ENCODE measurements at places on chromosomes 16 and 17.

GRCh38 chr17:42276359-42276608 is at the start of gene STAT5B:
STAT5B (minus strand) TSS chr17:42276391; CDS start chr17:42232127, 44,264 bp downstream.
- no peak for DNase-seq

DNA sequence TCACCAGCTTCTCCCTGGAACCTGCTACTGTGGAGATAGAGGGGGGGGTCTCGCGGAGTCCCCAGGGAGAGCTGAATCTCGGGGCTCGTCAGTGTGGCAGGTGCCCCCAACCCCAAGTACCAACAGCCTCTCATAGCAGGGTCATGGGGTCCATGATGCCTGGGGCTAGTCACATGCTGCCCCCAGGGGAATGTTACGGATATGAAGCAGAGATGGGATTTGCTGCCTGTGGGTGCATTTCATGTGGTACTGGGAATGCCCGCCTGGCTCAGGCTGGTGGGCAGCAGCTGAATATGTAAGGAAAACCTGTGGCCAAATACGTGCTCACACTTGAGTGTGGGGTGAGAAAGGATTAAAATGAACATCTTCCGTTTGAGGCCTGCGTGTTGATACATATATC is 49.4 kb downstream of the MEAK7 start:
- DNase-seq, result no peak

GRCh38 chr16:25372716-25373115 is 115.1 kb upstream of the ZKSCAN2 start:
- DNase-seq, result no peak

DNA sequence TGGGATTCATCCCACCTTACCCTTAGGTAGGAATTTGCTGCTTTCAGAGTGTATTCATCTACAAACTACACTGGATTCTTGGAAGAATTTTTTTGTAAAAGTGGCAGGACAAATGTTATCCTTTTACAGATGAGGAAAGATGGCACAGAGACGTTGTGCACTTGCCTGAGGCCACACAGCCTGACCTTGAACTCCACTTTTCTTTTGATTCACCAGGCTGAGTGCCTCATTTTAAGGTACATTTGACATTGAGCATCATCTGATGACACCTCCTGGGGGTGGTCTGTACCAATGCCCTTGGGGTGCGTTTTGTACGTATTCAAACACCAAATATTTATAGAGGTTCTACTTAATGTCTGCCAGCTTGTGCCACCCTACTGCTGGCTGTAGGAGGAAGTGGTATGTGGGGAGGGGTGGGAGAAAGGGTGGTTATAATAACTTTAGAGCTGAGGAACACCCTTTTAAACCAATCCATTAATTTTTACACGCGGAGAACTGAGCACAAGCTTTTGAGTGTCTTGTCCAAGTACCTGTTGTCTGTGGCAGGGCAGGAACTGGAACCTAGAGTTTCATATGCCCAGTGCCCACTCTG is 29.1 kb downstream of the HS3ST3B1 start:
- DNase-seq, result no peak

- no peak for DNase-seq
Measured at GRCh38 chr16:84647828-84648594, at the start of gene KLHL36. KLHL36 (plus strand) TSS chr16:84648511; CDS start chr16:84650868, 2,357 bp downstream.

DNA sequence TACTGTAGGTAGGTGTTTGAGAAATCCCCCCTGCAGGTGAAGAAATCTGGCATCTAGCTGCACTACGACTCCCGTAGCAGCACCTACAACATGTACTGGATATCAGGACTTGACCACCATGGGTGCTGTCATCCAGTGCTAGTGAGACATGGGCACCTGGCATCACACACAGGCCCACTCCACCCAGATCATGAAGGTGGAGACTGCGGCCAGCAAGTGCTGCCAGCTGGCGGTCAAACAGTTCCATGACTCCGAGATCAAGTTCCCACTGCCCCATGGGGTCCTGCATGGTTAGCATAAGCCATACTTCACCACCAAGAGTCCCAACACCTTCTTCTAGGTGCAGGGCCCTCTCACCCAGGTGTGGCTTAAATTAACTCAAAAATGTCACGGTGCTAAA is 213.0 kb upstream of the C17orf78 start:
- no peak for DNase-seq

GRCh38 chr16:67191411-67191994 is 452 bp upstream of the E2F4 start:
- no peak for DNase-seq

DNA sequence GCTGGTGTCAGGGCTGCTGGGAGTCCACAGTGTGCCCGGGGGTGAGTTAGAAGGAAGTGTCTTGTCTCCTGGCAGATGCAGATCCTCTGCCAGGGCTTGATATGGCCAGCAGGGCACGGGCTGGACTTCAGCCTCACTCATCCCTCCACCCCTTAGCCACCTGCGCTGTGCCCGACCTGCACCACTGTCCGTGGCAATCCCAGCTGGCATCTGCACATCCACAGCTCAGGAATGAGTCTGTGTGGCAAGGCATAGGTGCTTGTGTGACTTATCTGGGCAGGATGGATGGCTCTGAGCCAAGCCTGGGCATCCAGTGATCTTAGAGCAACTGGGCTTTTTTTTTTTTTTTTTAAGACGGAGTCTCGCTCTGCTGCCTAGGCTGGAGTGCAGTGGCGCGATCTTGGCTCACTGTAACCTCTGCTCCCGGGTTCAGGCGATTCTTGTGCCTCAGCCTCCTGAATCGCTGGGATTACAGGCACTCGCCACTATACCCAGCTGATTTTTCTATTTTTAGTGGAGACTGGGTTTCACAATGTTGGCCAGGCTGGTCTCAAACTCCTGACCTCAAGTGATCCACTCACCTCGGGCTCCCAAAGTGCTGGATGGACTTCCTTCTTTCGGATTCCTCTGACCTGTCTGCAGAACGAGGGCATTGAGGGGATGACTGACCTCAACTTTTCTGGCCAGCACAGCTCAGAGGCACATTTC is 22.5 kb upstream of the CACNG1 start:
- no peak for DNase-seq

DNA sequence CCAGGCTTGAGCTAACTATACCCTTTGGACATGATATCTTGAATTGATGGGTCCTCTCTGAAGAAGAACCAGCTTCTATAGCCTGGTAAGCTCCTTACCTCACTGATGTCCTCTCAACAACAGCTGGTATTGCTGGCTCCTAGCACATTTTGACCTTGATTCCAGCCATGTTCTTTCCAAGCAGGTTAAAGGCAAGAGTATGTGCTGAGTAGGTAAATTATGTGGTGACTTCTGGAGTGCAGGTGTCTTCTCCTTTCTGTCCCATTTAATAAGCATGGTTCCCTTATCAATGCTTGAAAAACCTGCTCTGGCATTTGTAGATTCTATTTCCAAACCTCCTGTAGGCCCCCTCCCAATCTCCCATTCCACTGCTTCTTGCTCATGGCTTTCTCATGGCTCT is 300.1 kb downstream of the UTP18 start:
- no peak for DNase-seq

GRCh38 chr16:83900571-83900970 is 1.7 kb downstream of the MLYCD start:
- DNase-seq, result no peak

- DNase-seq, result no peak
Measured at GRCh38 chr17:70076831-70077230, 1.8 kb downstream of the KCNJ16 start.

DNA sequence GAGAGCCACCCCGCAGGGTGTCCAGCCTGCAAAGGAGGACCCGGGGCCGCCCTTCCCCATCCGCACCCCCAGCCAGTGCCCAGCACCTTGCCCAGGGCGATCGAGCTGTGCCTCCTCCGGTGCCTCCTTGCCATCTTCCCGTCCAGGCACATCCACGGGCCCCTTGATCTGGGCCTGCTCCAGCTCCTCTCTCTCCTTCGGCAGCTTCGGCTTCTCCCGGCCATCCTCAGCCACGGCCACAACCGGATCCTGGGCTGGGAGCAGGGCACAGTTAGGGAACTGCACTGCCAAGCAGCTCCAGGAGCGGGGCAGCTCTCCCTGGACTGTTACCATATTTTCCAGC is 13.8 kb downstream of the NDUFAF8 start:
- DNase-seq, result no peak

GRCh38 chr16:86497551-86498021 is 12.7 kb upstream of the FOXF1 start:
- DNase-seq, result no peak

- no peak for DNase-seq
Measured at GRCh38 chr16:56874800-56875199, 9.8 kb downstream of the SLC12A3 start.

- no peak for DNase-seq
Measured at GRCh38 chr17:73463821-73464220, 152.0 kb upstream of the CDC42EP4 start.

DNA sequence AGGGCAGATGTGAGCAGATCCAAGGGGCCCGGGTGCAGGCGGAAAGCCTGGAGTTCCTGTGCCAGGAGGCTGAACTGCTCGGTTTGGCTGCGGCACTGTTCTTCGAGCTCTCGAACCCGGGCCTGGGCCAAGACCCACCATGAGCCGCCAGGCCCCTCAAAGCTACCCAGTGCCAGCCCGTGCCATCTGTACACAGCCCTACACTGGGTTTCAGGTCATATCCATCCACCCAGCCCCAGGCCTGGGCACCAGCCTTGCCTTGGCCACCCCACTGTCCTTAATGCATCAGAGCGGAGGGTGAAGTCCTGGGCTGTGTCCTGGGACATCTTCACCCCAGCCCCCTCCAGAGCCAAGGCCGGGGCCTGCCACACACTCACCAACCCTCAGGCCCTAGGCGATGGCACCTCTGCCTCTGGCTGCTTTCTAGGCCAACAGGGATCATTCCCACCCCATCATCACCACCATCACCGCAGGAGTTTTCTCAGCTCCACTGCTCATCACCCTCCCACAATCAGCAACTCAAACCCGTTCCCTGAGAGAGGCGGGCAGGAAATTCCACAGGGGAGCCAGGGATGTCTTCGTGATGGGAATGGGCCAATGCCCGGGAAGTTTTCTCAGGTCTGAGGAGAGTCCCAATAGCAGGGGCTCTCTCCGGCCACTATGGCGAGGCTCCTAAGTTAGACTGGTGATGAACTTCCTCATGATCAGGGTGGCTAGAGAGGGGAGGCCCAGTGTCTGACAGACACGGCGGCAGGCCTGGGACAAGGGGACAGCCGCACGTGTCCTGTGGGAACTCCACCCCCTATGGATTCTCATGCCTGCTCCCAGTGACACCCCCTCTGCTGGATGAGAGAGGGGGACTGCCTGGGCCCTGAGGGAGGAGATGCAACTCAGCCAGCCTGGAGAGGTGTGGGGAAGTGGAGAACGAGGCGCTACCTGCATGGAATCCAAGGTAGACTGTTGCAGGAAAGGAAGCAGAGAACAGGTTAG is 9.1 kb downstream of the TSPOAP1 start:
- DNase-seq, result no peak

DNA sequence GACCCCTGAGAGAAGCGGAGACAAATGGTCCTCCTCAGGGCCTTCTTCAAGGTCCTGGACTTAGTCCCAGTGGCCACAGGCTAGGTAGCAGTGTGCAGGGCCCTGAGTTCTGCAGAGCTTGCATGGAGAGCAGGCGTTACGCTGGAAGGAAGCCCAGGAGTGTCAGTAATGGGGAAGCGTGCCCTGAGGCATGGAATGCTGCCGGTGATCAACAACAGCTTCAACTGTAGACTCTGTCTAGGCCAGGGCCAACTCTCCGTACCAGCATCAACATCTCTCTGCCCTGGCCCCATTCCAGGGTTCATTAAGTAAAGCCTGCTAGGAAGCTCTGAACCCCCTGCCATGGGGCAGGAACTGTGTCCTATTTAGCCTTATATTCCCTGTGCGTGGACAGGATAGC is 568 bp upstream of the TNK1 start:
- no peak for DNase-seq

DNA sequence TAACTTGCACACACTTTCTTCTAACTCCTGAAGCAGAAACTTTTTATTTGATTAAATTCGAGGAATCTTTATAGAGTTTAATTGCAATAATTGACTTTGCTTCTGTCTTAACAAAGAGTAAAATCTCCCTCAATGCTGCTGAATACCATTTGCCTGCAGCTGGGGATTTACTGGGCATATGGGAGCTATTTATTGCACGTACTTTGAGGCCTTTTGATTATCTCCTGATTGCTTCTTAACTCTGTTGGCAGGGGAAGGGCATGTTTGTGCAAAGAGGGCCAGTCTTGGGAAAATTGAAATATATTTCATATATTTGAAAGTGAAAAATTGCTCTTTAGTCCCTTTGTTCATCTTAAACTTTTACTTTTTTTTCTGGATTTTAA is 156.8 kb upstream of the CHMP6 start:
- no peak for DNase-seq

DNA sequence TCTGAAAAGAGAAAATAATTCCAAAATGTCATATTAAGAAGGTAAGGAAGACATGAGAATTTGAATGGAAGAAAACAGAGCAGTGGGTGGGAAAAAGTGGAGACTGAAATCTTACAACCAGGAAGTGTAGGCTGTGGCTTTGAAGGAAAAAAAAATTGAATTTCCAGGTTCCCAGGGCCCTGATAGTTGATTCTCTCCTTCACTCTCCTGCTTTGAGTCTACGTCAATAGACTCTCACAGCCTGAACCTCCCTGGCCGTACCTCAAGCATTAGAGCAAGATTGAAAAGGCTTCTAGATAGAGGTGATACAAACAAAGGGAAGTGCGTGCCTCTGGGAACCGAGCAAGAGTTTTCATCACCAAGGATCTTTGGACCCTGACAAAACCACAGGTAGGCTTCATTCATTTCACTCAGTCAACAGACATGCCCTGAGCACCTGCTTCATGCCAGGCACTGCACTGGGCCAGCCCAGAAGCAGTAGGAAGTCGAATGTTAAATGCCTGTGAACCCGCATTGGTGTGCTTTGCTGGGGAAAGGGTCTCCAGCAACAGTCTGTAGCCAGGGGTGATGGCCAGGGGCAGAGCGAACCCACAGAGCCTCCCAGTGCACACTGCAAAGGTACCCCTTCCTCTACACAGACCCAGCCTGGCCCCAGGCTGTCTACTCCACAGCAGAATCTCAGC is 163.9 kb downstream of the SLC39A11 start:
- DNase-seq, result no peak

DNA sequence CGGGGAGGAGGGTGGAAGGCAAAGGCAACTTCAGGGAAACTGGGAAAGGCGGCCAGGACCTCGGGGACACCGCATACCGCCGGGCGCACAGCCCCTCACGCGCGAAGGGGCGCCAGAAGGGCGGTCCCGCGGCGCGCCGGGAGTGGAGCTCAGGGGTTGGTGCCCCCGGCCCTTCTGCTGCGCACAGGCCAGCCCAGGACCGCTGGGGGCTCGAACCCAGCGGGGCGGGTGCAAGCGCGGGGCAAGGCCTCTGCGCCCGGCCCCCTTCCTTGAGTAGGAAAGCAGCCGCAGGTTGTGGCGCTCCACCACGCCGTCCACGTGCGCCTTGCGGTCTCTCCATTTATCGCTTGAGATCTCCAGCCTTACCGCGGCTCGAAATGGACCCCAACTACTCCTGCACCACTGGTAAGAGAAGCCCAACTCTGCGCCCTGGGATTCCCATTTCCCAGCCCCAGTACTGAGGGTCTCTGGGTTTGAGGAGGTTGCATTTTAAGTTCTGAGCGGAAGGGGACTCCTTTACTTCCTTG is 3.0 kb upstream of the MT1A start:
- no peak for DNase-seq

DNA sequence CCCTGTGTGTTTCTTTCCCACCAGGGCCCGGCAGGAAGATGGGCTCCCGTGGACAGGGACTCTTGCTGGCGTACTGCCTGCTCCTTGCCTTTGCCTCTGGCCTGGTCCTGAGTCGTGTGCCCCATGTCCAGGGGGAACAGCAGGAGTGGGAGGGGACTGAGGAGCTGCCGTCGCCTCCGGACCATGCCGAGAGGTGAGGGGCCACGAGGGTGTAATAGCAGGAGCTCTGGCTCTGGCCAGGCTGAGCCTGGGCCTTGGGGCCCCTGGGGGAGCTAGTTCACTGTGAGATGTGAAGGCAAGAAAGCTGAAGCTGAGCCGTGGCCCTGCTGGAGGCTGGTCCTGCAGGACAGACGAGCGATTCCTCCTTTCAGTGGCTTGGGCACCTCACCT is 20.0 kb downstream of the C1QTNF1 start:
- DNase-seq, result no peak

- no peak for DNase-seq
Measured at GRCh38 chr17:17088086-17088485, 45.8 kb downstream of the MPRIP start.
